Naive B cell (primary cell): ENCODE measurements at places on chromosomes 7 and 10.

- DNase-seq: no peak
These were observed 6.6 kb upstream of the INSIG1 start for GRCh38 chr7:155291045-155291530.

DNA sequence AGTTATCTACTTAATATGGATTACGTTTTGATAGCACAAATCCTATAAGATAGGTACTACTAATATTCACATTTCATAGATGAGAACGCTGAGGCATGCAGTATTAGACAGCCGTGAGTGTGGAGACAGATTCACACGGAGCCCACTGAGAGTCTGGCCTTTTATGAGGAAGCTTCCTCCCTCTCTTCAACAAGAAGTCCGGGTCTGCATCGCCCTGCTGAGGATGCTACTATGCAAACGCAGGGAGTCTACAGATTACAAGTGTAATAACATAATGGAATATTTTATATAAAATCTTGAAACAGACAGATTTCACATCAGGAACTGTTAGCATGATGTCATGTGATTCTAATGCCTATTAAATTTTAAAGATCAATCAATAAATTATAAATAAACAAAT is 255.9 kb upstream of the GLI3 start:
- DNase-seq: no peak

- no peak for DNase-seq
These were observed 313.1 kb upstream of the RNF32 start for GRCh38 chr7:156327474-156327873.

- no peak for DNase-seq
These were observed 111.6 kb downstream of the ARHGAP22 start for GRCh38 chr10:48493083-48493871.

DNA sequence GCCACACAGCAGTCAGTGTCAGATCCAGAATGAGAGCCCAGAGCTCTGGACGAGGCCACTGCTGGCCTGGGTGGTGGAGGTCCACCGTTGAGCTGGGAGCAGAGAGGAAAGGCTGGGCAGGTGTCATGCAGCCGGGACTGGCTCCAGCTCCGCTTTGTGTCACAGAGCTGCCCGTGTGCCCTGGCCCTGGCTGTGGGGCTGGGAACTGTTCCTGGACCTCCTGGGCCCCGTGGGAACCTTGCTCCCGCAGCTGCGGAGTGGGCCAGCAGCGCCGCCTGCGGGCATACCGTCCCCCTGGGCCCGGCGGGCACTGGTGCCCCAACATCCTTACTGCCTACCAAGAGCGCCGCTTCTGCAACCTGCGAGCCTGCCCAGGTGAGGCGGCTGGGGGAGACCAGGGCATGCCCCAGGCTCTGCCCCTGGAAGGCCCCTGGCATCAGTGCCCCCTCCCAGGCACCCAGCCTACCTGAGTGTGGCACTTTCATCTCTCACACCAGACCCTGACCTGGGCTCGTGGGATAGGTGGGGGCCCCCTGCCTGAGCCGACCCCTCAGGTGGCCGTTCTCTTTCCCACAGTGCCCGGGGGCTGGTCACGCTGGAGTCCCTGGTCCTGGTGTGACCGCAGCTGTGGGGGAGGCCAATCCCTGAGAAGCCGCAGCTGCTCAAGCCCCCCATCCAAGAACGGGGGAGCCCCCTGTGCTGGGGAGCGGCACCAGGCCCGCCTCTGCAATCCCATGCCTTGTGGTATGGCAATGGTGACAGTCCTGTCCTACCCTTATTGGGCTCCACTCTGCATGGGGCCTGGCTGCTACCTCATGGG is 18.8 kb upstream of the ZNF862 start:
- DNase-seq: no peak

GRCh38 chr10:122774231-122774630 is 71.4 kb downstream of the CUZD1 start:
- DNase-seq: no peak

DNA sequence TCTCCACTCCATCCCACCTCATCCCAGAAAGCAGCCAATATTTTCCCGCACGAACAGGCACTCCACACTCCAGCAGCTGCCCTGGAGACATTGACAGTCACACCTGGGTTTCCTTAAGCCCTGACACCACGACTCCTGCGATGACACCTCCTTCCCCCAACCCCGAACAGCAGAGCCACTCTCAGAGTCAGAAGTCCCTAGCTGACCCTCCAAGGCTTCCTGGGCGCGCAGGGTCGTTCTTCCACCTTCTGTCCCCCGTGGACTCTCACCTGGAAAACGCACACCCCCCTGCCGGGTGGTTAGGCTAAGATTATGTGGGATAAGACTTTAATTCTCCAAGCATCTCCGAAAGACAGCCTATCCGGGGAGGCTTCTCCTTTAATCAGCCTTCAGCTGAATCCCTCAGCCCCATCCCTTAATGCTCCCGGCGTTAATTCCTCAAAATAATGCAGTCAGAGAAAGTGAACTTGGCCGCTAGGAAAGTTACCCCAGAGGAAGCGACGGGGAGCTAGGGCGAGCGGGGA is 1.1 kb downstream of the DENND11 start:
- no peak for DNase-seq

- DNase-seq: no peak
These were observed 6.3 kb upstream of the SMKR1 start for GRCh38 chr7:129495987-129496386.

GRCh38 chr10:110151467-110151866 is 55.9 kb upstream of the MXI1 start:
- DNase-seq: no peak

DNA sequence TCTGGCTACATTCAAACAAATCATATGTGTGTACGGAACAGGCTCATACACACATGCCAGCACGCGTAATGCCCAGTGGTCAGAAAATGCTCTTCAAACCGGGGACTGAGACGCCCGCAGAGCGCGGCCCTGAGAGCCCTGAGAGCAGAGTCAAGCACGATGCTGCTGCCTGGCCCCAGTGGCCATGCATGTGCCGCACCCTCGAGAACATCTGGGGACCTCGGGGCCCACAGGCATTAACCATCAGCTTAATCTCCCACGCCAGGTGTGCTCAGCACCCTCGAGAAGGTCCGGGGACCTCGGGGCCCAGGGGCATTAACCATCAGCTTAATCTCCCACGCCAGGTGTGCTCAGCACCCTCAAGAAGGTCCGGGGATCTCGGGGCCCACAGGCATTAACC is 163.1 kb downstream of the PTPRN2 start:
- DNase-seq: no peak

DNA sequence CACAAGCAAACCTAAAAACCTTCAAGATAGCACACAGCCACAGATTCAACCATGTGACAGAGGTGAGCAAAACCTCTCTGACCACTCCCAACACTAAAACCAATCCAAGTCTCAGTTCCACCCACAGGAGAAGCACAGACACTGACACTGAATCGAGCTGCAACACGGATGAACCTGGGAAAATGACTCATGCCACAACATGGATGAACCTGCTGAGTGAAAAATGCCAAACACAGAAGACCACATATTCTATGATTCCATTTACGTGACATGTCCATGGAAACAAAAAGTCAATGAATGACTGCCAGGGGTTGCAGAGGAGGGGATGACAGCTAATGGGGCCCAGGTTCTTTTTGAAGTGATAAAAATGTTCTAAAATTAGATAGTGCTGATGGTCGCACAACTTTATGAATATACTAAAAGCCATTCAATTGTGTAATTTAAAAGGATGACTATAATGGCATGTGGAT is 22.0 kb downstream of the CYTH3 start:
- no peak for DNase-seq

- peak; percentile 27 for DNase-seq
These were observed 266.0 kb downstream of the USP6NL start for GRCh38 chr10:11345224-11346054.

DNA sequence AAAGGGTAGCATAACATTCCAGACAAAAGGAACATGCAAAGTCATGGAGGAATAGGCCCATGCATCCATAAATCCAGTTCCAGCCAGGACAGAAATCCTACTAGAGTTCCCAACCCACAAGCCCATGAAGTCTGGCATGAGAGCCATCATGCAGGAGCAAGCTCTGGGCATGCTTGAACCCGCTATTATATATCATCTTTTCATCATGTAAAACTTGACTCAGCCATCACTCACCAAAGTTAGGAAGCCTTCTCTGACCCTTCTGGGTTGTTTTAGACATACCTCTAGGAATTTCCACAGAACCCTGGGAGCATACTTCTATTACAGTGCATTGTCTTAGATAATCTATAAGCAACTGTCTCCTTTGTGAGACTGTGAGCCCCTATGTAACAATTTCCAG is 293.0 kb upstream of the NPSR1 start:
- DNase-seq: no peak

- DNase-seq: no peak
These were observed 1122.6 kb upstream of the POT1 start for GRCh38 chr7:126052229-126052628.

- DNase-seq: no peak
These were observed 1.3 kb downstream of the PNLIPRP2 start for GRCh38 chr10:116621934-116622655.

DNA sequence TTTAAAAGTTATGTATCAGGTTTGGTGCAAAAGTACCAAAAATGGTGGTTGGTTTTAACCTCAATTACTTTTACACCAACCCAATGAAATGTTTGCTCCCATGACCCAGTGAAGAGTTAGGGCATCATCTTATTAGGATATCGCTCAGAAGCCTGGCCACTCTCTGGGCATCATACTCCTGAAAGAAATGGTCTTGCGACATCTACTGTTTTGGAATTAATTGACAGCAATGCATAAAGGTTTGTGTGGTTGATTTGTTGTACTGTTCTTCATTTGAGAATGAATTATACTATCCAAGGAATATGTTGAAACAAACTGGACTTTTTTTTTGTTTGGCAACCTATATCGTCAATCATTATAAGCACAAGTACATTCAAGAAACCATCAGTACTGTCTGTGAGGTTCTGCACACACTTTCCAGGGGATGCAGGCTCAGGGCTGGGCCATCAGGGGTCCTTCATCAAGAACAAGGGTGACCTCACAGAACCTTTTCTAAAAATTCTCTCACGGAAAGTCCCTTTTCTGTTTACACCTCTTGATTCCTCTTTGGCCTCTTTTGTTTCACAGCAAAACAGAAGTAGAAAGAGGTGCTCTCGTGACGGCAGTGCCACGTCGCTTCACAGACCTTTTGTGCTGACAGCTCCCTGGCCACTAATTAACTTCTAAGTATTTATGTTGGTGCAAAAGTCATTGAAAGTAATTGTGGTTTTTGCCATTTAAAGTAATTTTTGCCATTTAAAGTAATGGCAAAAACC is 117.2 kb upstream of the KLF6 start:
- peak; percentile 87 for DNase-seq

- no peak for DNase-seq
These were observed 139.0 kb downstream of the MGMT start for GRCh38 chr10:129605986-129606518.

DNA sequence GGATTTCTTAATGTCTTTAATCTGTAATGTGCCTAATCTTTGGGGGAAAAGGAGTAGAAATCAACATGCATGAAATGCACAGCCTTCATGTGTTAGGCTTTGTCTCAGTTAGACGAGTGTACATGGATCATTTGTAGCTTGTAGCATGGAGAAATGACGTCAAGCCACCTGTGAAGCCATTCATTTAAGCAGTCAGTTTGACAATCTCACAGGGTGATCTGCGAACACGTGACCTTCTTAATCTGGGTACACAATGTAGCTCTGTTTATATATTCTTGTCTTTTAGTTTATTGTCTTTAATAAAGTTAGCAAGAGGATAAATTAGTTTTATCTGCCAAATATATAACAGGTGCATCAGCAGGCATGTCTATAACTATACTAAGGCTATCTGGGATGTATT is 351.9 kb upstream of the LRGUK start:
- no peak for DNase-seq

DNA sequence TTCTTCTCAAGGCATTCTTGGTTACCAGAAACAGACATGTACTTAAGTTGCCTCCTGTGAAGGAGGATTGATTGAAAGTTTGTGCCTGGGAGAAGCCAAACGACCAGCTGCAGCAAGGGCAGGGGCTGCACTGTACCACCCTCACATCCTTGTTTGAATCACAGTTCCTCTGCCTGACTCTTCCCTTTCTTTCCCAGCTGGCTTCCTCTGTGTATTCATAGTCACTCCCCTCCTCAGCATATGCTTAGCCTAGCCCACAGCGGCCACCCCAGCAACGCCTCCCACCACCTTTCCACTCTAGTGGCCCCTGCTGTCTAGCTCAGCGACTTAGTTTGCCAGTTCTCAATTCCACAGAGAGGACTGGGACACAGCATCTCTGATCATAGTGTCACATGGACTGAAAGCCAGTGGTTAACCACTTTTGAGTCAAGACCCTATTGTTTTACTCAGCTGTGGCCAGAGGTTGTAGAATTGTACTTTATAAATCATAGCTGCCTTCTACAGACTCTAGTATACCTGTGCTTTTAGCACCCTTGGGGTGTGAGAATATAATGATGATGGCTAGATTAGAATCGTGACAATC is 643.0 kb downstream of the SUGCT start:
- DNase-seq: no peak

GRCh38 chr10:119113751-119114732 is 10.1 kb downstream of the DENND10 start:
- no peak for DNase-seq

DNA sequence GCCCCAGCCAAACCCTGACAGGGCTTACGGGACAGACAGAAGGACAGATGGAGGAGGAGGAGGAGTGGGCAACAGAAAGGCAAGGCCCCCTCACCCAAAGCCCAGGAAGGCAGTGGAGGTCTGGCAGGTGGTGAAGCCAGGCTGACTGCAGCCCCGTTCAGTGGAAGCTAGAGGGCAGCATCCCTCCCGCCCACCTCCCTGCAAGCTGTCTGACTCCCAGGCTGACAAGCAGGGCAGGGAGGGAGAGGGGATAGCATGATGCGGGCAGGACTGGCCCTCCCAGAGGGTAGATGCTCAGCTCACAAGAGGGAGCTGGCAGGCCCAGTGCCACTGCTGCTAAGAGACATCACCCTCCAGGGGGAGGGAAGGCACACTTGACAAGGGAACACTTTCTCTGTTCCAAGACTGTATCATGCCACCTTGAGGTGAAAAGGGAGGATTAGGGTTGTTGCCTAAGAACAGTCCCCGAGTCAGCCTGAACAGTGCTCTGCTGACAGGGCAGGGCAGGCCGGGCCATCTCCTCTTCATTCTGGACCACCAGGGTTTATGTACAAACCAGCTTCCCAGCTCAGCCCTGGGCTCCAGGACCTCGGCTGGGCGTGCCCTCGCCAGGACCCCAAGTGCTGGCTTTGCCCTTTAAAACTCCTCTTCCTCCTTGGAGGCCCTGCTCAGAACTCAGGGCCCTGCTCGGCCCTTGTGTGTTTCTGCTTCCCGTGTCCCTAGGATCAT is 61.8 kb downstream of the RASGEF1A start:
- DNase-seq: peak; percentile 27

GRCh38 chr10:19931894-19932590 is 115.8 kb downstream of the PLXDC2 start:
- no peak for DNase-seq

GRCh38 chr10:31745612-31746376 is 182.8 kb downstream of the ARHGAP12 start:
- DNase-seq: no peak

- no peak for DNase-seq
These were observed 33.6 kb downstream of the TCERG1L start for GRCh38 chr10:131277969-131278368.

GRCh38 chr10:105150259-105150880 is 509.3 kb downstream of the SORCS3 start:
- DNase-seq: no peak
